ENCODE measurements at places on chromosomes 5 and 9.

DNA sequence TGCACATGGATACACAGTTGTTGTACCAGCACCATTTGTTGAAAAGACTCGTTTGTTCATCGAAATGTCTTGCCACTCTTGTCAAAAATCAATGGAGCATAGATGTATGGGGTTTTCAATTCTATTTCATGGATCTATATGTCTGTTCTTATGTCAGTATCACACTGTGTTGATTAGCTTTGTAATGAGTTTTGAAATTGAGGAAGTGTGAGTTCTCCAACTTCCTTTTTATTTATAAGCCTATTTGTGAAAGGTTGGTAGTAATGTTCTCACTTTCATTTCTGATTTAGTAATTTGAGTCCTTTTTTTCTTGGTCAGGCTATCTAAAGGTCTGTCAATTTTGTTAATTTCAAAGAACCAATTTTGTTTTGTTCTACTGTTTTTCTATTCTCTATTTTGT, 26.1 kb downstream of the ZNF510 start:
- no peak for DNase-seq

GRCh38 chr5:133873449-133873848, 95.0 kb downstream of the C5orf15 start:
- no peak for DNase-seq

- no peak for DNase-seq
Observed at GRCh38 chr9:124355039-124355940, 60.0 kb downstream of the PSMB7 start.

GRCh38 chr9:99237356-99237755, 15.3 kb downstream of the SEC61B start:
- no peak for DNase-seq

GRCh38 chr5:144779368-144779767, 608.7 kb downstream of the KCTD16 start:
- DNase-seq, result no peak

DNA sequence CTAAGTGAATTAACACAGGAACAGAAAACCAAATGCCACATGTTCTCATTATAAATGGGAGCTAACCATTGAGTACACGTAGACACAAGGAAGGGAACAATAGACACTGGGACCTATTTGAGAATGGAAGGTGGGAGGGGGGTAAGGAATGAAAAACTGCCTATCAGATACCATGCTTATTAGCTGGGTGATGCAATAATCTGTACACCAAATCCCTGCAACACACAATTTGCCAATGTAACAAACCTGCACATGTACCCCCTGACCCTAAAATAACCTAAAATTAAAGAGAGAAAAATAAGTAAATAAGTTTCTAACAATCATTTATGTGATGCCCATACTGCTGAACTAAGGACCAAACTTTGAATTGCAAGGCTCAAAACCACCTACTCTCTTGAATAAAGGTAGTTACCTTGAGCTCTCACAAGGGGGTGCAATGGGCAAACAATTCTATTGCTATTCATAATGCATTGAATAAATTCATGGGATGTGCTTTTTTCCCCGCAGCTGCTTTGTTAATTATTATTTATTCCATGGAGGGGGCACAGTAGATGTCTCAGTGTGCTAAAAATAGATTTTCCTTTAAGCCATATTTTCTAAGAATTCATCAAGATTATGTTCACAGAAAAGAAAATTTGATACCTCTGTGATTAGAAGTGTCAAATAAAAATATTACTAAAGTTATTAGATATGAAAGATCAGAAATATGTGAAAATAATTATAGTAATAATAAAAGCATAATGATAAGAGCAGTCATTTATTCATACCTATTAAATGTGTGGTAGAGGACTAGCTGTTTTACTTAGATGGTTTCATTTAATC, 76.2 kb upstream of the PTPN3 start:
- DNase-seq, result peak; percentile 1

- DNase-seq, result no peak
Observed at GRCh38 chr5:158599157-158599556, 500.6 kb downstream of the EBF1 start.

DNA sequence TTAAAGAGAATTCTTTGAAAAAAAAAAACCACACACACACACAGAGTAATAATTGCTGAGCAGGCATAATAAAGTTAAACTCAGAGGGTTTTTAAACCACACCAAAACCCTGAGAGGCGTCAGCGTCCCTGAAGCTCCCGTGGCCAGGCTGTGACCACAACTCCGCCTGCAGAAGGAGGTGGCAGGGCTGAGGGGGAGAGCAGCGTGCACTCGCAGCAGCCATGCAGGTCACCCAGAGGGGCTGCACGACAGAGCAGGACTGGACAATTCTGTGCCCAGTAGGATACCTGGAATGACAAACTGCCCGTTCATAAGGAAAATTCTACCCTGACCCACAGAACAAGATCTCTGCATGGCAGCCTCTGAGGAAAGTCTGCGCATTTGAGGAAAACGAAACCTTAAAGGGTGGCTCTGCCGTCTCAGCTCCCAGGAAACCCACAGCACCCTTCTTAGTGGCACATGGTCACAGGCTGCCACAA, 44.0 kb downstream of the ROR2 start:
- no peak for DNase-seq

- DNase-seq, result no peak
Observed at GRCh38 chr9:15155826-15156225, 151.2 kb downstream of the TTC39B start.

DNA sequence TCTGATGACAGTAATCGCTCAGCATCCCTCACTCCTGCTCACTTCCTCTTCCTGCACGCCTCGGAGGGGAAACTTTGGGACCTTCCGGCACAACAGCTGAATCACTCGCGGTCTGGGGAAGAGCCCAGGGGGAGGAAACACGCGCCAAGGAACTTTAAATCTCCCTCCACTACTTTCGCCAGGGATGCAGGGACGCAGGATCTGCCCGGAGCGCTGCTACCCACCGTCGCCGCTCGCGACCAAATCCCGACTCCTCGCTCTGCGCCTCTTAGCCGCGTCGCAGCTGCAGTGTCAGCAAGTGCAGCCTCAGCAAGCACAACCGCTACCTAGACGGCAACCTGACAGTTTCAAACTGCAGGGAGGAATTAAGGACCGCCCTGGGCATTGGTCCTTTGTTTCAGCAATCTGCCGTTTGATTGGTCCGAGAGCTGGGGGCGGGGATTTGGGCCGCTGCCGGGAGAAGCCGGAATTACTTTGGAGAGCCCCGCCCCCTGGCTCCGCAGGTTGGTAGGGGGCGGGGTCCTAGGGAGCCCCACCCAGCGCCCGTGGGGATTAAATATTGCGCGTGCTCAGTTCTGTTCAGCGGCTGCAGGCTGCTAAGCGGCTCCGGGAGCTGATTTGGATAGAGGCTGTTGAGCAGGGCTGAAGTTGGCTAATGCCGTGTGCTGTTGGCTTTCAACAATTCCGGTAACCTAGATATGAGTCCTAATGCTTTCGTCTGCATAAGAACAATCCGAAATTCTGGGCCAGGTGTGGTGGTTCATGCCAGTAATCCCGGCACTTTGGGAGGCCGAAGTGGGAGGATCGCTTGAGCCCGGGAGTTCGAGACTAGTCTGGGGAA, at the start of gene POC5:
Gene POC5 (minus strand): TSS at position 356 of the 841 bp plus-strand sequence. CDS start 4,500 bp downstream, outside the sequence.
- DNase-seq, result peak; percentile 95

DNA sequence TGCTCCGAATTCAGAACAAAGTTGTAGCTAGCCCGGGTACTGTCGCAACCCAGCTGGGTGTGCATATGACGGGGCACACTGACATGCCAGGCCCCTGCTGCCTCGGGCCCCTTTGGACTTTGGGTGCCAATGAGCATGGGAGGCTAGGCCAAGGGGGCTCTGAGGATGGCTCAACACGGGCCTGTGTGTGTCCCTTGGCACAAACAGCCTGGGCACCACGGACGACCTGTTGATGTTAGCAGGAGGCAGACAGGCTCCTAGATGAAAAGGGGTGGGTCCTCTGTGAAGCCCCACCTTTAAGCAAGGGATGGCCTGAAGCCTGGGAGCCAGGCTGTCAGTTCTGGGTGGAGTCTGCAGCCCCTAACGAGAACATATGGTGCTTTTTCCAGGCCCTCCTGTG, 1688.2 kb downstream of the EFNA5 start:
- DNase-seq, result no peak

DNA sequence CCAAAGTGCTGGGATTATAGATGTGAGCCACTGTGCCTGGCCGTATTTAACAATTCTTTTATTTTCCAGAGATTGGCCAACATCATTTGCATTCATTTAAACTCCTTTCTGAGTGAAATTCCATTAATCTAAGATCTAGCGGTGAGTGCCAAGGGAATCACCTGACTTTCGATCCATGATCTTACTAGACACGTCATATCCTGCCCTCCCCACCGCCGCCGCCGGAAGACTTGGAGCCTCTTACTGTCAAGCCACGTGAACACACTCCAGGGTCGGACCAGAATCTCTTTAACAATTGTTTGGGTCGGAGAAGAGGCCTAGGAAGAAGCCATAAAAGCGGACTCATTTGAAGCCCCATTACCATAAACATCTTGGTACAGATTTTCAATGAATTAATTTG, 12.9 kb downstream of the INPP5E start:
- DNase-seq, result no peak

GRCh38 chr5:176784218-176785165, 25.9 kb upstream of the UNC5A start:
- no peak for DNase-seq

- DNase-seq, result no peak
Observed at GRCh38 chr9:133696071-133696472, 42.1 kb downstream of the SARDH start.

DNA sequence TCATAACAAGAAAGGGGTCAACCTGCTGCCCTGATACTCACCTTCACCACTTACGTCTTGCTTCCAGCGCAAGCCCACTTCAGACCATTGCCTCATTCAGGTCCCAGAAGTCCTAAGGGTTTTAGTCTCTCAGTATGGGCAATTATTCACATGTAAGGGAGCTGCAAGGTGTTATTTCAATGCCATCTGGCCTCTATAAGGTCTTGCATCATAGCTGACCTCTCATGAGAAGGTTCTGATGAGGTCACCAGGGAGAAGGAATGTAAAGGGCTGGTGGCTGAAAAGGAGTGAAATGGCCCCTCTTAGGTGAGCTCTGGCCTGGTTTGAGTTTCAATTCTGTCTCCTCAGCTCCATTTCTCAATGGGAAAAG, 1.5 kb upstream of the MARCHF3 start:
- no peak for DNase-seq

DNA sequence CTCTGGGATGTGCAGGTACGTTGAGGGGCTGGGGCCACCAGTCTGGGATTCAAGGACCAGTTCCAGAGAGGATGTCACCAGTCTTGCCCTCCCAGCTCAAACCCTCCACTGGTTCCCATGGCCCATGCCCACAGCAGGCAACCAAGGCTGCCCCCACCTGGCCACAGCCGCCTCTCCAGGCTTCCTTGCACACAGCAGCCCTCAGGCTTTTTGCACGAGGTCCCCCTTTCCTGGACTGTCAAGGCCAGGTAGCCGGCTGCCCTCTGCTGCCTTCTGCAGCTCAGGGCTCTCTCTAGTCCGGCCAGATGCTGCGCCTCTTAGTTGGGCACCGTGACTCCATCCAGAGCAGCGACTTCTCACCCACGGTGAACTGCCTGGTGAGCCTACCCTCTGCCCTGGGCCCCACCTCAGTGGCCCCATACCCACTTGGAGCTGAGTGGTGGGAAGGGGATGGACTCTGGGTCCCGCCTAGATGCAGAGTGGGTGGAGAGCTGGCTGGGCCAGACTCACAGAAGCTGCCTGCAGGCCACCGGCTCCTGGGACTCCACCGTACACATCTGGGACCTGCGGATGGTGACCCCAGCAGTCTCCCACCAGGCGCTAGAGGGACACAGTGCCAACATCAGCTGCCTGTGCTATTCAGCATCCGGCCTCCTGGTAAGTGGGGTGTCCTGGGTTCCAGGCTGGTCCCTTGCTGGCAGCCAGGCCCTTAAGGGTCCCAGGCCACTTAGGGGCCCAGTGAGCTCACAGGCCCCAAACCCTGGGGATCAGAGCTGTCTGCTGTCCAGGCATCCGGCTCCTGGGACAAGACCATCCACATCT, 2.9 kb downstream of the WDR38 start:
- DNase-seq, result no peak

DNA sequence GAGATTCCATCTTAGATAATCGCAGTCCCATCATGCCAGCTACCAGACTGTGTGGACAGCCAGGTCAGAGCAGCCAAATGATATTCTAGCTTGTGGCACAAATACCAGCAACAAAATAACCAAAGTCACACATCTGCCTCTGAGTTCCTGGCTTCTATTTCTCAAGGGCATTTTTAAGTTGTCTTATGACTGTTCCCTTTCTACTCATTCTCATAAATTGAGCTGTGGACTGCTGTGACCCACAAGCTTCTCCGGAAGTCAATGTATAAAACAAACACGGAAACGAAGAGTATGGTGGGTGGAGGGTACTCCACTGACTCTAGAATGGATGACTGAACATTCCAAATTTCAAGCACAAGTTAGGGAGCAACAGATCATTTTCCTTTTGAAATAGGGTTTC, 43.9 kb downstream of the PDCD1LG2 start:
- DNase-seq, result no peak

- no peak for DNase-seq
Observed at GRCh38 chr9:81575956-81576355, 113.4 kb downstream of the TLE1 start.

GRCh38 chr9:20292002-20292401, 330.3 kb downstream of the MLLT3 start:
- no peak for DNase-seq

DNA sequence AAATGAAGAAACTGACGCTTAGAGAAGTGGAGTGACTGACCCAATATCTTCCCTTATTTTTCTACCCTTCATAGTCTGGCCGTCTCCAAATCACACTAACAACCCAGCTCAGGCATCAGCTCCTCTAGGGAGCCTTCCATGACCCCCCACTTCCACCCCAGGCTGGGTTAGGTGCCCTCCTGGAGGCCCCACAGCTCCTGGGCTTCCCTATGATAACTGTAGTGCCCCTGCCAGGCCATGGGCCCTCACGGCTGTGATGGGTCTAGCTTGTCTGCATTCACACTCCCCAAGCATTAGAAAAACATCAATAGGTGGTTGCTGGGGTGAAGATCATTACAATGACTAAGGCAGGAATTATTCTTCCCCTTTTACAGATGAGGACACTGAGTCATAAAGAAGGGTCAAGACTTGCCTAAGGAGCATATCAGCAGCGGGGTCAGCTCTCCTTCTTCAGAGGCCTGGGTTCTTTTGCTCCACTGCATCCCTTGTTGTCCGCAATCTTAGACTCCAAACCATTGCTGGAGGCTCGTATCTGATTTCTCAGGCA, 7.3 kb downstream of the CORO2A start:
- no peak for DNase-seq

DNA sequence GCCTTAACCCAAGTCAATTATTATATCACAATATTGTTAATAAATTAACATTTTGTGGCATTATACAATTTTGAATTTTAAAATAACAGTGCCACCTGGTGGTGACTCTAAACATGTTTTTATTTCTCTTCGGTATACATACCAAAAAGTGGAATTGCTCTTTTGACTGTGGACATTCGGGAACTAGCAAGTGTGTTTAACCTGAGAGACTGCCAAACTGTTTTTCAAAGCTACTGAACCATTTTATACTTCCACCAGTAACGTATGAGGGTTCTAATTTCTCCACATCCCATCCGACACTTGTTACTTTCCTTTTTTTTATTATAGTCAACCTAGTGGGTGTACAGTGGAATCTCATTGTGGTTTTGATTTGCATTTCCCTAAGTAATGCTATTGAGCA, 18.3 kb upstream of the HSDL2 start:
- no peak for DNase-seq

GRCh38 chr5:123036391-123037103, at the start of gene PPIC:
TSS of gene PPIC (minus strand) at chr5:123036725. CDS start at chr5:123036625, 100 bp downstream.
- DNase-seq, result no peak

GRCh38 chr5:180153991-180154390, 55.0 kb downstream of the RASGEF1C start:
- DNase-seq, result no peak

All from NCI-H187 (cell line).